Cerebellar cortex (tissue), 1 donor: ENCODE measurements at places on chromosomes 7 and 10.
A peak's percentile ranks its signal among the peaks of the same experiment; 100 is the strongest.

DNA sequence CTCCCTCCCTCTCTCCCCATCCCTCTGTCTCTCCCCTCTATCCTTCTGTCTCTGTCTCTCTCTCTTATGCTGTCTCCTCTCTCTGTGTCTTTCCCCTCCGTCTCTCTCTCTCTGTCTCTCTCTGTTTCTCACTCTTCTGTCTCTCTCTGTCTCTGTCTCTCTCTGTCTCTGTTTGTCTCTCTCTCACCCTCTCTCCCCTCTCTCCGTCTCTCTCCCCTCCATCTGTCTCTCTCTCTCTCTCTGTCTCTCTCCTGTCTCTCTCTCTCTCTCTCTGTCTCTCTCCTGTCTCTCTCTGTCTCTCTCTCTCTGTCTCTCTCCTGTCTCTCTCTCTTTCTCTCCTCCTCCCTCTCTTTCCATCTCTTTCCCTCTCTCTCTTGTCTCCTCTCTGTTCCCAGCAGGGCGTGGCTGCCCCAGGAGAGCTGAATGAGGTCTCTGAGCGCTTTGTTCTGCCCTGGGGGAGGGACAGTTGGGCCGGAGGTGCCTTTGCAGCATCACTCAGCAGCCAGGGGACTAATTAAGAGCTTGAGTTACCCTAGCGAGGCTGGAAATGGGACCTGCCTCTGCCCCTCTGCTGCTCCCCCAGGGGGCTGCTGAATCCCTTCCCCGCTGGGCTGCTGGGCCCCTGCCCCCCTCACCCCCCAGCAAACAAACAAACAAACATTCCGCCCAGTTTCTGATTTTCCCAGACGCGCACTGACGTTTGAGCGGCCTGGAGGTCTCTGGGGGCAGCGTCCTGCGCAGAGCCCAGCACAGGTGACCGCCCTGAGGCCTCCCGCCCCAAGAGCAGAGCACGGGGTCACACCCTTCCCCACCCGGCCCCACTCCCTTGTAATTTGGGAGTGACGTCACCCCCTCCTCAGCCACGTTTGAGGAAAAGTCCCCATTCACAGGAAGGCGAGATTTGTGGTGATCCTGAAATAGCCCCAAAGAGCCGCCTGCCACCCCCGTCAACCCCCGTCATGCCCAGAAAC is 68.1 kb downstream of the PDGFA start:
- DNase-seq: no peak

DNA sequence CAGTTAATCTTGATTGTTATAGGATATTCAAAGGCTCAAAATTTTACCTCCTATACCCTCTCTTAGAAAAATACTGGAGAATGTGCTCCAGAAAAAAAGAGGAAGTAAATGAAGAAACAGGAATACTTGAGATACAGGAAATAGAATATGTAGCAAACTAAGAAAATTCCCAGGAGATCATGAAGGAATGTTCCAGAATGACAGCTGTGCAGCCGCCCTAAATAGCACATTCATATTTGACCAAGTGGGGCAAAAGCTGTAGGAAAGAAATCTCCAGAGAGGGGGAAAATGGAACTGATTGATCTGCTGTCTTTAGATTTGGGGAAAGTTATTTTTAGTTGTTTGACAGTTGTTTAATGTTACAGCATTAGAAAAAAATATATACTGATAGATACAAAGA is 46.2 kb upstream of the ZEB1 start:
- DNase-seq: no peak

GRCh38 chr7:84372155-84372621 is 177.6 kb upstream of the SEMA3A start:
- no peak for DNase-seq

DNA sequence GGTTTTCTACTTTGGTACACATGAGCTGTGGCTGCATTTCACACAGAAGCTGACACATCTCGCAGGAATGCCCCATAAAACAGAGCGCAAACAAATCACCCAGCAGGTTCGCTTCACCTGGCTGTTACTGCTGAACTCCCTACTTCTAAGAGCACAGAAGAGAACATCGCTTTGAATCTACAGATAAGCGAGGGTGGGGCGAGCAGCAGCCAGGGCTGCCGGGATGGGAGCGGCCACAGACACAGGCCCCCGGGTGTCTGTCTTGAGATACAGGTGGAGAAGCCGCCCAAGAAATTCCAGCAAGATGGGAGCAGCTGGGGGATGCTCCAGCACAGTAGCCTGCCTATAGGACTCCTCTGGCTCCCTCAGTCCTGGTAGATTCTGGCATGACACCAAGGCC is 27.4 kb downstream of the OGDHL start:
- no peak for DNase-seq

GRCh38 chr10:86651021-86651471 is 3.3 kb upstream of the OPN4 start:
- DNase-seq: no peak

- no peak for DNase-seq
Measured at GRCh38 chr7:80463272-80463920, 48.5 kb downstream of the GNAT3 start.

DNA sequence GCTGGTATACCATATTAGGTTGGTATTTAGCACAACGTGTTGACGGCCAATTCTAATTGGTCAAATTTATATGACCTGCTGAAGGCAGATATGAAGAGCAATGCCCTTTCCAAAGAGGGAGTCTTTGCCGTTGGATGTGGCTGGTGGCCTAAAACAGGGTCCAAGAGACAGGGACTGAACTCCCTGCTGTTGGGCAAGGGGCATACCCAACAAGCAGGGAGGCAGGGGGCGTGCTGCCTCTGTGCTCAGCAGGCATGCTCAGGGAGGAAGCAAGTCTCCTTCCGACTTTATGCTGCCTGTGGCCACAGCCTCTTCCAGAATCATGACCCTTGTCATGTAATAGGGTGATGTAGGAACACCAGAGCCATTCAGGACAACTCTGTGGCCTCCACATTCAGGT is 167.7 kb upstream of the NPVF start:
- DNase-seq: no peak

DNA sequence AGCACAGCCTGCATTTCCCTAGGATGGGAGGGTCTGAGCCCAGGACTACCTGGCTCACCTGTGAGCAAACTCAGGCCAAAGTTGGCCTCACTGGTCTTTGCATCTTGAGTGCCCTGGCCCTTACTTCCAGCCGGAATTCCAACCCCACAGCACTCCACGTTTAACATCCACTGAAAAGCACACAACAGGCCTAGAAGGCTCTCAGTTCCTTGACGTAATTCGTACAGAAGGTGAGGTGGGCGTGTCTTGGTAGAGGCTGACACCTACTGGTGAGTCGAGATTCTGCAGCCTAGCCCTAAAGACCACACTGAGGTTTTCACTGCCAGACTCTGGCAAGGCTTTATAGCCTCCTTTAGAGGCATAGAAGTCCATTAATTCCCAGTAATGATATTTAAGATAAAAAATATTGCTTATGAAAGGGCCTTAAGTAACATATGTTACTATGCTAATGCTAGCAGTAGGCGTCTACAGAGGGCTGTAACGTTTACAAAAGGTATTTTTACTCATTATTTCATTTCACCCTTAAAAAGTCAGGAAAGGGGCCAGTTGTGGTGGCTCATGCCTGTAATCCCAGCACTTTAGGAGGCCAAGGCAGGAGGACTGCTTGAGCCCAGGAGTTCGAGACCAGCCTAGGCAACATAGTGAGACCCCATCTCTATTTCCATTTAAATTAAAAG is 95.8 kb downstream of the HIP1 start:
- DNase-seq: peak; percentile 50

- DNase-seq: peak; percentile 62
Measured at GRCh38 chr7:131105294-131105798, 222.3 kb upstream of the MKLN1 start.
